Fibroblast of skin of abdomen (primary cell): ENCODE measurements at places on chromosomes 6 and 20.

GRCh38 chr6:51283723-51284355 is 465.2 kb downstream of the TFAP2B start:
- no peak for DNase-seq

DNA sequence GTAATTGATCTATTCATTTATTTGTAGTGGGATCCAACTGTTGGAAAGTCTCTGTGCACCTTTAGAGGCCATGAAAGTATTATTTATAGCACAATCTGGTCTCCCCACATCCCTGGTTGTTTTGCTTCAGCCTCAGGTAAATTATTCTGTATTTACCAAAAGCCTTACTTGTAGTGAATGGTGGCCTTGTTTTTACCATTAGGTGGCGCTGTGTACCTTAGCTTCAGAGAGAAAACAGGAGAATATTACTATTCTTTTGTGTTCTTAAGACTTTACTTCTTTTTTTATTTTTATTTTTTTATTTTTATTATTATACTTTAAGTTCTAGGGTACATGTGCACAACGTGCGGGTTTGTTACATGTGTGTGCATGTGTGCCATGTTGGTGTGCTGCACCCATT is 23.7 kb downstream of the PEX7 start:
- peak; percentile 38 for DNase-seq

GRCh38 chr6:25051083-25051482 is 115.3 kb upstream of the RIPOR2 start:
- no peak for DNase-seq

GRCh38 chr6:135021310-135022049 is 33.1 kb downstream of the HBS1L start:
- no peak for DNase-seq

DNA sequence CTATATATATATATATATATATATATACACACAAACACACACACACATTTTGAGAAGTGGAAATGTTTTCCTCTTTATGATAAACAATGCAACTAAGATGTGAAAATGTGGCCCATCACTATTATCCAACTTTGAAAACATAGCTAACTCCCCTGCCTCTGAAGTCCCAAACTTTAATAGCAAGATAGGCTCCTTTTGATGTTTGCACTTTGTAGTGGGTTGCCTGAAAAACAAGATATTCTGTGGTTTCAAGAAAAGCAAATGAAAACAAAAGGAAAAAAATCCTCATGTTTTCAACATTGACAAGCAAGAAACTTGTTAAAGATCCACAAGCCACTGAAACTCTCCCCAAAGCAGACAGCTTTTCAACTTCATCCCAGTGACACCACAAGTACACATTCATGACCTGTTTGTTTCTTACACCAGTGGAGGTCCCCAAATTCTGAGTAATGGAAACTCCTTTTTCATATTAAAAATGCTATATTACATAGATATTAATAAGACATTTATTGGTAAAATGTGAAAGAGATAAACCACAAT is 90.0 kb downstream of the IPCEF1 start:
- DNase-seq = no peak

DNA sequence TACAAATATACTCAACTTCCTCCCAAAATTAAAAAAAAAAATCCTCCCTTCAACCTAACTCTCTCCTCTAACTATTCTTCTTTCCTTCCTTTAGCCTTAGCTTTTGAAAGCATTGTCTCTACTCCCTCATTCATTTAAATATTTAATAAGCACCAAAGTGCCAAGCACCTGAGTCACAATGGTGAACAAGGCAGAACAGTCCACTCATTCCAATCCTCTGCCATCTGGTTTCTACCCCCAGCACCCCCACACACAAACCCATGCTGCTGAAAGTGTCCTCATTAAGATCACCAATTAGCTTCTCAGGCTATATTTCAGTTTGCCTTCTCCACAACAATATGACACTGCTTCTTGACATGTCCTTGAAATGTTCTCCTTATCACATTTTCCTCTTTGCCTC is 76.3 kb downstream of the DTNBP1 start:
- DNase-seq = peak; percentile 13

DNA sequence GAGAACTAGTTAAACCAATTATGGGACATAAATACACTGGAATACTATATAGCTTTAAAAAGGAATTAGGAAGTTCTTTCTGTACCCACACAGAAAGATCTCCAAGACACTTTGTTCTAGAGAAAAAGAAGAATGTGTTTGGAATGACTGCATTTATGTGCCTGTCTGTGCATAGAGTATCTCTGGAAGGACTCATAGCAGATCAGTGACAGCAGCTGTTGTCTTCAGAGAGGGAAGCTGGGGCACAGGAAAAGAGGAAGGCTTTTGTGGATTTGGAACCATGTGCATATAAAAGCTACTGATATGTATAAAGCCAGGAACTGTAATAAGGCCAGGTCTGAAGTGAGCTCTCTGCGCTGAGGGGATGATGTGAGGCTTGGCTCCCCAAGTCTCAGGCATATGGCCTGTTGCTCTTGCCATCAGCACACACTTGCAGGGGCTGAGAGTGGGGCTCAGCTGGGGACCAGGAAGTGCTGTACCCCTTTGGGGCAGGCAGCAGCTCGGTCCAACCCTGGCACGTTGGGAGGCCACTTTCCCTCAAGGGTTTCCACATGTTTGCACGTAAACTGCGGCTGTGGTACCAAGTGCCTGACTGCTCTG is 31.8 kb upstream of the CCDC167 start:
- no peak for DNase-seq

DNA sequence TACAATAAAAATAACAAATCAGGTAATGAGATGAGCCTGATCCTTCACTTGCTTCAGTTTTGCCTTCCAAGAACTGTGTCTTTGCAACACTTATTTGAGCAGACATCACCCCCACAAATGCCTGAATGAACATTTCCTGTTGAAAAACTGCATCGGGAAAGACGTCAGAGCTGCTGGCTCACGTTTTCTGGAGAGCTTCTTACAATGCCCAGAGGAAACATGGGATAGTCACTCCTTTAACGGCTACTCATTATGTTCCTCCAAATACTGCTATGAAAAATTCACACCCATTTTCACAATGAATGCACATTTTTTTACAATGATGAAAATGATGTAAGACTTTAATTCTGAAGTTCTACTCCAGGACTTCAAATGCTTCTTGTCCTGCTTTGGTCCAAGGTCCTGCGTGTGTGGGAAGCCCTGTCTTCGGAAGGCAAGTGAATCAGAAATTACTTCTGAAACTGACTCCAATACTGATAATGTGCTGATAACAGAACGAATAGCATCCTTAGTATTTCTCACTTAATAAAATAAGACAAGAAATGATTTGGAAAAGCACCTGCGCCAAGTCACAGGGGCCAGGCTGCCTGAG is 238.0 kb downstream of the ANKRD60 start:
- DNase-seq = peak; percentile 79

DNA sequence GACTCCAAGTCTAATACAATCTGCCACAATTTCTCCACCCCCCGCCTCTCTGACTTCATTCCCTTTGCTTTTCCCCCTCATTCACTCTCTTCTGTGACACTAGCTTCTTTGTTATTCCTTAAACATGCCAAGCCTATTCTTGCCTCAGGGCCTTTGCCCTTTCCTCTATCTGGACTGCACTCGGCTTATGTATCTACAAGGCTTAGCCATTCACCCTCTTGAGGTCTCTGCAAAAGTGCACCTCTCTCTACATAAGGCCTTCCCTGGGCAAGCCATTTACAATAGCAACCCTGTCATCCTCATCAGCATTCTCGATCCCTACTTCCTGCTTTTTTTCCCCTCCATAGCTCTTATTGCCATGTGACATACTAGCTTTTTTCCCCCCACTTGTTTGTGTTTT is 168.9 kb downstream of the PDSS2 start:
- DNase-seq = no peak

- DNase-seq = peak; percentile 49
Observed at GRCh38 chr6:71393981-71394432, 105.4 kb downstream of the OGFRL1 start.

DNA sequence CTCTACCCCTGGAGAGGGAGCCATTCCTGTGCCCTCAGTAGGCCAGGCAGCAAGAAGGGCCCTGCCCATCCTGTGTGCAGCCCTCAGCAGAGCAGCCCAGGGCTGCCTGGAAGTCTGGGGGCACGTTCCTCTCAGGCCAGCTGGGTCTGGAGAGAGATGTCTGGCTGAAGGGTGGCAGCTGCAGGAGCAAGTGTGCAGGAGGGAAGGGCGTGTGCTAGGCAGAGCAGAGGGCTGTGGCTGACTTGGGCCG is 62.7 kb downstream of the NOL4L start:
- DNase-seq = no peak

DNA sequence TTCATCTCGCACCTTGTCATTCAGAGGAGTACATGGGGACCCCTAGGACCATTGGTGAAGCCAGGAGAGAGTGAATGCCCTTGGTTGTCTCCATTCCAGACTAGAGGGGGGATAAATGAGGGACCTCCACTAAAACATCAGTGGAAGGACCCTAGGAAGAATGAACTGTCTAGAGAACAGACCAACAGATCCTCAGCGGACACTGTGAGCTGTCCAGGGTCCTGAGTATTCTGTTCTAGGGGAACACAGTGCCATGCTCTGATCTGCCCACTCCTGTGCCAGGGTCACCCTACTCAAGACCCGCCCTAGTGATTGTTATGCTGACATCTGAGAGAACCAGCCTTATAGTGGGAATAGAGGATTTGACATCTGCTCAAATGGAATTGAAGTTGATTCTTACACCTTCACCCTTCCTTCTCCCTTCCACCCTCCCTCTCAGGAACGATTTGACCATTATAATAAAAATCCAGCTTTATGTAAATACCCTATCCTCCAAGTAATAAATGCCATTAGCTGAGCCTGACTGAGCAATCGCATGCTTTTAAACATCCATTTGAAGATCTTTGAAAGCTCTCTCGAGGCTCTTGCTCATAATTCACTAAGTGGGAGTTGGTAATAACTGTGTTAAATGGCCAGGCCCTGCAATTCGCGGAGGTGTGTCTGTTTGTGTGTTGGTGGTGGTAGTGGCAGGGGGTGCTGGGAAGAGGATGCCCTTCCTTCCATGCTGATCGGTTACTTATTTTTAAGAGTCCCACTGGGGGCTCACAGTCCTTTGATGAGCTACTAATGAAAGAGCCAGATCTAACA is 43.6 kb upstream of the SLC32A1 start:
- DNase-seq = peak; percentile 31
